ENCODE measurements at places on chromosomes 11 and 22.

DNA sequence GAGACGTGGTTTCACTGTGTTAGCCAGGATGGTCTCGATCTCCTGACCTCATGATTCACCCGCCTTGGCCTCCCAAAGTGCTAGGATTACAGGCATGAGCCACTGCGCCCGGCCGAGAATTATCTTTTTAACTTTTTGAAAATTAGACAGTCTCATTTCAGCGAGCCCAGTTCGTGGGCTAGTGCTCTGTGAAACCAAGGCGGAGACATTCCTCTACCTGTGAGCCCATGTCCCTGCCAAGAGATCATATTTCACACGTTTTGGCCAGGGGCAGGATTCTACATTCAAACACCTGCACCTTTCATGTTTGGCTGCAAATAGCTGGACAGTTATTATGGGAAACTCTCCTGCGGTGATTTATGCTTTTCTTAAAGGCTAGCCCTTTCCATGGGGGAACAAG is 60.3 kb downstream of the IRAG1 start:
- no peak for DNase-seq

DNA sequence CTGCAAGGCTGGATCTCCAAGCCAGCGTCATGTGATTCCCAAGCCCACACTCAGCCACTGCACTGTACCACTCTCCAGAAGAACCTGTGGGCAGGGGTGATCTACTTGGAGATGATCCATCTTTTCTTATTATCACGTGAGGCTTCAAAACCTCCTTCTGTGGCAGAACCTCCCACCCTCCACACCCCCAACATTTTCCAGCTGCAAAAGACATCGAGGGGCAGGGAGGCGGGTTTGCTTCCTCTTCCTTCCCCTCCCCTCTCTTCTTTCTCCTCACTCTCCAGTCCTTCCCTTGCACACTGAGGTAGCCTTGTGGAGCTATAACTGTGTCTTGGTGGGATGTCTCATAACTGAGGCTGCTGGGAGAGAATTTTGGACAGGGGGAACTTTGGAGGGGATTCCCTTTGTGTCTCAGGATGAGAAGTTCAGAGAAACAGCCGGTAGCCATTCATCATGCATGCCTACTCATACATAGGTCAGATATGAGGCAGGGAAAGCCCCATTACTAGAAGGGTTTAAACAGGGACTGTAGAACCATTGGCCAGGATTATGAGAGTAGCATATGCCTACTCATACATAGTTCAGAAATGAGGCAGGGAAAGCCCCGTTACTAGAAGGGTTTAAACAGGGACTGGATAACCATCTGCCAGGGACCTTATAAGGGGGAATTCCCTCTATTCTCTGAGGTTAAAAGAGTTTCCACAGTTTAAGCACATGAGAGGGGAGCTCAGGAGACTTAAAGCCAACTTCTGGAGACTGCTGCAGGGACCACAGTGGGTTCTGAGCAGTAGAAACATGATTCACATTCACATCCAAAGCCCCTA is 420.7 kb upstream of the CADM1 start:
- no peak for DNase-seq

- DNase-seq: no peak
Observed at GRCh38 chr11:127000981-127001380, 411 bp upstream of the KIRREL3 start.

GRCh38 chr22:19722178-19722981 is 959 bp upstream of the GP1BB start:
- no peak for DNase-seq

- no peak for DNase-seq
Observed at GRCh38 chr11:130766650-130767565, 149.4 kb downstream of the SNX19 start.

DNA sequence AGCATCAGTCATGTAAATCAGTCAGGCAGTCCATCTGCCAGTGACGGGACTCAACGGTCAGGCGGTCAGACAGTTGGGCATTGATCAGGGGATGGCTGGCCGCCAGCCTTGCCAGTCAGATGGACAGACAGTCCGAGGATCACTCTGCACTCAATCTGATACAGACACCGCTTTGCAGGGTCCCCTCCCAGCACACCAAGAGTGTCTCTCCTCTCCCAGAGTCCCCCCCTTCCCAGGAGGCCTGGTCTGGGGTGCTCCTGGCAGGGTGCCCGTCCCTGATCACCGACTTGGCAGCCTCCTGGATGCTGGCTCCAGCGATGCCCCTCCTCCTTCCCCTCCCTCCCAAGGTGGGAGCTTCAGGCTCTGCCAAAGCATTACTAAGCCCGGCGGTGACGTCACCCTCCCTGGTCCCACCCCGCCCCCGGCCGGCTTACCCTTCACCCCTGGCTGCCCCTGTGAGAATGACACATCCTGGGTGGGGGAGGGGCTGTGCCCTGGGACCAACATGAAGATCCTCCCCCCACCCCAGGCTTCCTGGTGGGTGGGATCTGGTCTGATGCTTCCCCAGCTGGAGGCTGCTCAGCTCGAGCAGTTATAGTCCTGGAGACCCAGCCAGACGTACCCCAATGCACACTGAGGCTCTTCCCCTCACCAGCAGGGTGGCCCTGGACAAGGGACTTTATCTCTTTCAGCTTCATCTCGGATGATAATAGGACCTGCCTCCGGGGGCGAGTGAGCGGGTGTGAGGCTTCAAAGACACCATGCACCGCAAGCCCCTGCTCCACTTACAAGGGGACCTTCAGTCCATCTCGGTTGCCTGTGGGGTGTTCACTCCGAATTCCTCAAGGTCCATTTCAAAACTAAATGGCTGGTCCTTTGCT is 69.2 kb downstream of the CD82 start:
- DNase-seq: no peak

DNA sequence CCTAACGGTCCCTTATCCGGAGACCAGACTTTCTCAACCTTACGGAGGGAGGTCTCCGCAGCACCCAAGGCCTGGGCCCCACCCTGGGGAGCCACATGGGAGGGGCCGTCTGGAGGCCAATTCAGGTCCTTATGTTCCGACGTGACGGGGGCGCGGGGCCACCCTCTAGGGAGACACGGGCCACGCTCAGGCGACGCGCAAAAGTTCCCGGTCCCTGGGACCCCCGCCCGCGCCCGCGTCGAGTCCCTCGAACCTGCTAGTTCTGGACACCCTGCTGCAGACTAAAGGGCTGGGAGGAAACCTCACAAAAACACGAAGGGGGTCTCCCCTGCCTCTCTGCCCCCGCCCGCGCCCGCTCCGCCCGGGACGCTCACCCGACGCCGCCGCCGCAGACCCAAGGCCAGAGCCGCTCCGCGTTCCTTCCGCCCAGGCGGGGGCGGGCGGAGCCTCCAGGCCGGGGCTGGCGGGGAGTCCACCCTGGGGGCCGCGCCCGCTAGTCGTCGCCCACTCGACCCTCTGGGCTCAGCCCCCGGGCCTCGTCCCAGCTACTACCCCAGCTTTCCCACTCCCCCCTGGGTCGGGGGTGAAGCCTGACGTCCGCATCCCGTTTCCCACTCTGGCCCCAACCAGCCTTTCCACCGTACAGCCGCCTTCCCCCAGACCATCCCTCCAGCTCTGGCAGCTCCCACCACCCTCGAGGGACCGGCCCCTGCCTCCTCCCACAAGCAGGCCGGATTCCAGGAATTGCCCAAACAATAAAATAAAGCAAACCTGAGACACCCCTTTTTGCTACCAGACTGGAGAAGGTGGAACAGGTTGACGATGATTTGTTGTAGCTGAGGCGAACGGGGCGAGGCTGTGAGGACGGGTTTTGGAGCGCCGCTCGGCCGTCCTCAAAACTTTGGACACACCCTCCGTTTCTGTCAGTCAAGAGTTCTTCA is 2.7 kb downstream of the RNH1 start:
- DNase-seq: no peak

DNA sequence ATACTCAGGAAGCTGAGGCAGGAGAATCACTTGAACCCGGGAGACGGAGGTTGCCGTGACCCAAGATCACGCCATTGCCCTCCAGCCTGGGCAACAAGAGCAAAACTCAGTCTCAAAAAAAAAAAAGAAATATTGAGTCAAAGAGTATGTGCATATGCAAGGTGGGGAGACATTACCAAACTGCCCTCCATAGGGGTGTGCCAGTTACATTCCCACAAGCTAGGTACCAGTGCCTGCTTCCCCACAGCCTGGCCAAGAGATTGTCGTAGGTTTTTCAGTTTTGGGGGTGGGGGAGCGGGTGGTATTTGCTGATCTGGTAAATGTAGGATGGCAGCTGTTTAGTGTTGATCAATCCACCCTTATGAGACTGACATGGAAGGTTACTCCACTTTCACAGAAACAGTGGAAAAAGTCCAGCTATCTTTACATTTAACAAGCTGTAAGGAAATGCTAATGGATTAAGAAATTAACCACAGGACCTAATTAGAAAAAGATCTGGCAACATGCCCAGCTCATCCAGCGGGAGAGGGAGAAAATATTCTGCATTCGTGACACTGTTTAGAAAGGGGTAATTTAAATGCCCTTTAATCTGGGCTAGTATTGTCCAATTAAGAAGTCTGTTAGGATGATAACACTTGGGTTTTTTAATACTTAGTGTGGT is 89.4 kb downstream of the PACS1 start:
- DNase-seq: no peak

DNA sequence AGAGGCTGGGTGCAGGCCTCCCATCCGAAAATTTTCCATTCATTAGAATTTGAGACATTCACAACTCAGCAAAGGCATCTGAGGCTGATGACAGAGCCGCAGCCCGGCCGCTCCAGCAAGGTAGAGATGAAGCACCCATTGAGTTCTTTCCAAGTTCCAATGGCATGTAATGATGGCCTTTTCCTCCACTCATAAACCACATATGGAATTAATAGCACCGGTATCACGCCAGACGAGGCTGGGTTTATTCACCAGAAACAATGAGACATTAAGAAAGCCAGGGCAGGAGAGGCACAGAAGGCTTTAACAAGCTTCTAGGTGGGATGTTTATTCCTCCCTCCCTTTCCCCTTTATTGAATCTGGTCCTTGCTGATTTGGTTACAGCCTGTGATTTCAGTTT is 534.4 kb downstream of the MN1 start:
- DNase-seq: no peak

GRCh38 chr11:1553808-1554594 is 18.1 kb downstream of the DUSP8 start:
- DNase-seq: no peak

GRCh38 chr11:129117595-129118350 is 74.4 kb downstream of the ARHGAP32 start:
- DNase-seq: peak; percentile 5

GRCh38 chr11:22728600-22729389 is 62.4 kb downstream of the GAS2 start:
- no peak for DNase-seq

DNA sequence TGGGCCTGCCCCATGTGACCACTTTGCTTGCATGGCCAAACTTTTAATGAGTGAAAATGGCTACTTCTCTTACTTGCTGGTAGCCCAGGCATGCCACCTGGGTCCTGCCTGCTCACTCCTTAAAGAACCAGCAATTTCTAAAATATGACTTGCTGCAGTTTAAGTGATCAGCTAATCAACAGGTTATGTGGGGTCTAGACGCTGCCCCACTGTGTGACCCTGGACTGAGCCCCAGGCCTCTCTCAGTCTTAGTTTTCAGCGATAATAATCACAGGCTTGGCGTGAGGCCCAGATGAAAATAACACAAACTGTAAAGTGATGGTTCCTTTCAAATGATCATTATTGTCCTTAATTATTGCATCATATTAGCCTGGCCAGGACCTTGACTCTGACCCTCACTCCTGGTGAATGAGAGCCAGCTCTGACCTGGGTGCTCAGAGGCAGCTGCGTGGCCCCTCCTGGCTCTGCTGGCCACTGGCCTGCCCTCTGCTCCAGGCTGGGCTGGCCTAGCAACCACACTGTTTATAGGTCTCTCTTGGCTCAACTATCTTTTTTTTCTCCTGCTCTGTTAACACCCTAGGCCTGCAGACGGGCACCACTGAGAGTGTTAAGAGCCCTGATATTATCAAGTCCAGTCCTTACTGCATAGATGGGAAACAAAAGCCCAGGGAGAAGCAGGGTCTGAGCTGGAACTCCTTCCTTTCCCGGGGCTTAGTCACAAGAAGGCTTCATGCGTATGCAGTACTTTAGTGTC is 89.7 kb downstream of the RRM1 start:
- no peak for DNase-seq

- DNase-seq: no peak
Observed at GRCh38 chr22:25102722-25103121, 96.9 kb upstream of the CRYBB3 start.

GRCh38 chr11:73968356-73968966 is 14.2 kb downstream of the UCP2 start:
- no peak for DNase-seq

GRCh38 chr11:102467853-102468580 is 15.5 kb upstream of the TMEM123 start:
- DNase-seq: no peak

DNA sequence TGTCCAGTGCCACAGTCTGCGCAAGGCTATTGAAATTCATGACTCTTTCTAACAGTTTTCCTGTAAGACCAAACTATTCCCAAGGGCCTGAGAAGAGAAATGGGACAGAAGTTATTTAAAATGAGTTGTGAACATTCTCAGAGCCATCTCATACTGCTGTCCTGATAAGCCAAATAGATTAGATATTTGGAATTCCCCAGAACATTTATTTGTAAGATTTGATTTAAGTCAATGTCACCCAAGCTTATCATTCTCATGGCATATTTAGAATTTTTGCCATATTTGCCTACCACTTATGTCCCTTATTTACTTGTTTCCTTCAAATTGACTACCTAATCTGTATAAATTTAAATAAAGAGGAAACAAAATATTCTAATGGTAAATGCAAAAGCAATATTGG is 82.4 kb downstream of the NAV2 start:
- no peak for DNase-seq

GRCh38 chr11:65118097-65118837 is 766 bp upstream of the ZNHIT2 start:
- DNase-seq: no peak
